NCI-H774 (cell line): ENCODE measurements at places on chromosomes 5 and 9.

GRCh38 chr5:58940446-58940845 is 357.6 kb downstream of the RAB3C start:
- no peak for DNase-seq

GRCh38 chr5:131394128-131394527 is 130.3 kb downstream of the CDC42SE2 start:
- DNase-seq: no peak

DNA sequence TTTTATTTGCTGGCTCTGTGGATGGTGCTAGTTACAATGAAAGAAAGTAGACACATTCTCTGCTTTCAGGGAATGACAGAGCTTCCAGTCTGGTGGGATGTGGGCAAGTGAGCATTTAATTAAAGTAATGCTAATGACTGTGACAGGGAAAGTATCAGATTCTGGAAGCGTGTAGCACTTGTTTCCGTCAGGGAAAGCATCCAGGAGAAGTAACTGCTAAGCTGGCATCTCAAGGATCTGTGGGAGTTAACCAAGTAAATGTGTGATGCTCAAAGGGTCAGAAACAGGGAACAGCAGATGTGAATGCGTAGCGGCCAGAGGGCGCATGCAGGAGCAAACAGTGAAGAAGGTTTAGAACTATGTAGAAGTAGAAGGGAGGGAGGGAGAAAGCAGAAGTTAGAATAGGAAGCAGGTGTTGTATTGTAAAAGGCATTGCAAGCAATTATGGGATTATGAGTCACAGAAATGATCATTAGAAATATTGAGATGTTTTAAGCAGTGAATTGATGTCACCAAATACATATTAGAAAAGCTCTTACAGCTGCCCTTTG is 12.2 kb downstream of the KLHL9 start:
- DNase-seq: no peak

- no peak for DNase-seq
Observed at GRCh38 chr5:176473335-176474006, 25.3 kb downstream of the FAF2 start.

GRCh38 chr5:143061161-143061945 is 291.2 kb downstream of the ARHGAP26 start:
- DNase-seq: no peak

GRCh38 chr9:89410641-89411350 is 87.1 kb downstream of the SEMA4D start:
- no peak for DNase-seq

- no peak for DNase-seq
Observed at GRCh38 chr5:94577466-94578245, 40.7 kb downstream of the KIAA0825 start.

GRCh38 chr9:94717761-94718160 is 8.7 kb upstream of the AOPEP start:
- DNase-seq: no peak

DNA sequence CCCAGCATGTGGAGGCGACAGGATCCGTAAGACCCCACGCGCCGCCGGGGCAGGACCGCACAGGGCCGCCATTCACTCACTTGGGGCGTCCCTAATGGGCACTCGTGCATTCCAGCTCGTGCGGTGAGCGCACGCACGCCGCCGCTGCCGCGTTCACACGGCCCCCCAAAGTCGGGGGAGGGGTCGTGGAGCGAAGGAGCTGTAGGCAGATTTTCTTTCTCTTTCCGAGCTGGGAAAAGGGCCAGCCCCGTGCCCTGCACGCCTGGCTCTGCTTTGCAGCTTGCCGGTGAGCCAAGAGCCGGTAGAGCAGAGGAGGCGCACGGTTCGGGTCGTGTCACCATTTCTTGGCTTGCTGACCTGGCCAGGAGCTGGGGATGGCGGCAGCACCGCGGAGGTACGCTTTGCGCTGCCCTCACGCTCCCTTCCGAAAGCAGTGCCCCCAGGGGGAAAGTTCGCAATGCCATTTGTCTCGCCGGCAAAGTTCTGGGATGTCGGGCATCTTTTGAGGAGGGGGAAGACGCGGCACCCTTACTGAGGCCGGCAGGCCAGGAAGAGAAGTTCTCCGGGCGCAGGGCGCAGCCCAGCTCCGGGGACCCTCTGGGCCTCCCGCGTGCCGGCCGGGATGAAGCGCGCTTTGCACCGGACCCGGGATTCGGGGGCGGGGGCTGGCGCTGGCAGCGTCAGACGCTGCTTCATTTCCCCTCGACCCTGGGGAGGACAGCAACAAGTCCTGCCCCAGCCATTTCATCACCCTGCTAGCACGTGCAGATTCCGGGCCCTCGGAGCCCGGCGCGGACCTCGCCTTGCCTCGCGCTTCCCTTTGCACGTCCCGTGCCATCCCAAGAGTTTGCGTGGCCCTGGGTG is 898 bp downstream of the STC2 start:
- DNase-seq: no peak

DNA sequence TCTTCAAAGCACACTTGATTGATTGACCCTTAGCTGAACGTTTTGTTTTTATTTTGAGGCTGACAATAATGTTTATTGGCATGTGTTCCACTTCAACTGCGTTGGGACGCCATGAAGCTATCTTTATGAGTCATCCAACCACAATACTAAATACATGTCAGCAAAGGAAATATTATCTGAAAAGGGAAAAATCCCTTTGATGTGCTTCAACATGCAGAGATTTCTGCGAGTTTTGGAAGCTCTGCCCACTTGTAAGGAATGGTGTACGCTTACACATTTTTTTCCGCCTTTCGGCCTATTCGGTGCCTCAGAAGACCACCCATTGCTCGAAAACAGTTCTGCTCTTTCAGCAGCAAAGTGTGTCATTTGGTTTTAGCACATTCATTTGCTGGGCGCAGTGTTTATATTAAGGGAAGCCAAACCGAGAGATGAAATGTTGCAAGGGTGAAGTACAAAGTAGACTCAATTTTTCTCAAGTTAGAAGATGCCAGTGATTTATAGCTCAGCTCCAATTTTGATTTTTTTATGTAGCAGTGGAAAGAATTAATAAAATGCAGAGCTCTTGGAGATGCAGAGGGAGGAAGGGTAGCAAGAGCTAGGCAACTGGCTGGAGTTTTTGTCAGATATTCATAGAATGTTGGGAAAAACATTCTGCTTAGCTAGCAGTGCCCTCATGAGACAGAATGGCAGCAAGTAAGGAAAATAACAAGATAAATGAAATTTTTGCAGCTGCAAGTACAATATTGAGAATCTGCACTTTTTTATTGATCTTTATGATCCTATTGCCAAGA is 68.9 kb downstream of the PRDM6 start:
- DNase-seq: no peak

DNA sequence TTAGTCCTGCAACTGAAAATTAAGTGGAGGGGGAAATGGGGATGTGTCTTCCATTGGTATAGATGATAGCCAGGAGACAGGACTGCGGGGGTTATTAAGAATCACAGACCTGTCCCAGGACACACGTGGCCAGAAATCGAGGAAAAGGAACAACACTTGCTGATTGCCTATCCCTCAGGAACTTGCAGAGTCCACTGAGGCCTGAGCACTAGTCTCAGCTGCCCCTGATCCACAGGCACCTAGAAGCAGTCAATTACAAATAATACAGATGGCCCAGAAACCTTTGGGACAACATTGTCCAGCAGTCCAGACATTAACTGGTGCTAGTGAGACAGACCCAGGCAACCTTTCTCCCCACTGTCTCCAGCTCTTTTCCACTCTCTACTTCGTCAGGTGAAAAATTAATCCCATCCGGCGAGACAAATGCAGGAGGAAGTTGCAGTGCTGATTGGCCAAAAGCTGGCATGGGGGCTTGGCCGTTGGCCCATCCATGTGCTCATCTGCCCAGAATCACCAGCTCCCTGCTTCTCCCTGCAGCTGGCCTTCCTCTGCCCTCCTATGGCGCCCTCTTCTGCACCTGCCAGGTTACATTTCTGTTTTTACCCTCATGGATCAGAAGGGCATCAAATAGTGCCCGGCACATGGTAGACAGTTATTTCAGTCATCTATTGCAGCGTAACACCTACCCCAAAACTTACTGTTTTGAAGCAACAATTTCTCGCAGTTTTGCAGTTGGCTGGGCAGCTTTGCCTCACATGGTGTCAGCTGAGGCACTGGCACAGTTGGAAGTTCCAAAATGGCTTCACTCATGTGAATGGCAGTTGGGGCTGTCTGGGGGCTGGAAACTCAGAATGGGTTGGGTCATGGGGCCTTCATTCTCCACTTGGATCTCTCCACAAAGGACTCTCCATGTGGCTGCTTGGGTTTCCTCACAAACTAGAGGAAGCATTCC is 3.6 kb upstream of the B4GALT1 start:
- peak; percentile 26 for DNase-seq

- no peak for DNase-seq
Observed at GRCh38 chr5:167790045-167790444, 501.4 kb upstream of the WWC1 start.

GRCh38 chr5:55675119-55675518 is 37.0 kb downstream of the SLC38A9 start:
- DNase-seq: no peak

- no peak for DNase-seq
Observed at GRCh38 chr5:74915488-74915887, 49.3 kb upstream of the FAM169A start.

DNA sequence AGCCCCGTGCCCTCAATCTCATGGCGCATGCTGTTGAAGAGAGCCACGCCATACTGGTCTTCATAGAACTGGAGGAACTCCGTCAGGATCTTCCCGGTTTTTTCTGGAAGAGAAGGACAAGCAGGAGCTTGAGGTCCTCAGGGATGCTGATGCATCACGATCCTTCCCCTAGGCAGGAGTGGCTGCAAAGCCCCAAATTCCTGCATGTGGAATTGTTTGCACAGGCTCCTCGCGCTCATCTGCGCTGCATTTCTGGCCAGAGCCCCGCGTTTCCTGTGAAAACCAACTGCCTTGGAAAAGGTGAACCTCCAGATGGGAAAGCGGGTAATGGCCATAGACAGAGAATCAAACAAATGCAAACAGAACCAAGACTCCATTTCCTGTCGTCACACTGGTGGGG is 80.4 kb downstream of the LRSAM1 start:
- DNase-seq: no peak

GRCh38 chr5:149141224-149141956 is at the start of gene ABLIM3:
Gene ABLIM3, plus strand, starts transcription at chr5:149141493. Its CDS starts 603 bp downstream, at chr5:149142096.
- peak; percentile 29 for DNase-seq

DNA sequence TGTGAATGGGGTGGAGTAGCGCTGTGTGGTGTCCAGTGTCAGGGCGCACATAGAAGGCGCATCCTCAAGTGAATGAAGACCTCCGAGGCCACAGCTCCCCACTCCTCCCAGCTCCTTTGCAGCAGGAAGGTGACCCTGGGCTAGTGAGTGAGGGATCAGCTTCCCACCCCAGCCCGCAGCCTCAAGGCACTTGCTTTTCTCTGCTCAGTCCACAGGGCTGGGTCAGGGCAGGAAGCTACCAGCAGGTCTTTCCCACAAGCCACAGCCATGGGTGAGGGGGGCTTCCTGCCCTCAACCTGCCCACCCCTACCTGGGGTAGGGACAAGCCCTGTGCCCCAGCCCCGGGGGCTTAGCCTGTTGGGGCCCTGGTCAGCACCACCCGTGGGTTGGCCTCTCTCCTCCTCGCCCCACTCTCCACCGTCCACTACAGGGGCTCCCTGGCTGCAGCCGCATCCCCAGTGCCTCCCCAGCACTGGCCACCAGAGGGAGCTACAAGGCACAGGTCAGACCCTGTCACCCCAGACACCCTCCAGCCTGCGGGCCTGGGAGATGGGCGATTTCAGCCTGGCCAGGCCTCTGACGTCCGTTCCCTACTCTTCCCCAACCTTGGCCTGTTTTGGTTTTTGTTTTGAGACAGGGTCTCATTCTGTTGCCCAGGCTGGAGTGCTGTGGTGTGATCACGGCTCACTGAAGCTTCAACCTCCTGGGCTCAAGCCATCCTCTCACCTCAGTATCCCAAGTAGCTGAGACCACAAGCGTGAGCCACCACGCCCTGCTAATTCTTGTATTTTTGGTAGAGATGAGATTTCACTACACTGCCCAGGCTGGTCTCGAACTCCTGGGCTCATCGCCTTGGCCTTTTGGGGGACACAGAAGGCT is 1.3 kb upstream of the ABCA2 start:
- peak; percentile 38 for DNase-seq

GRCh38 chr9:81596679-81597418 is 92.5 kb downstream of the TLE1 start:
- DNase-seq: no peak

GRCh38 chr5:150703762-150704161 is 2.9 kb upstream of the RBM22 start:
- no peak for DNase-seq

DNA sequence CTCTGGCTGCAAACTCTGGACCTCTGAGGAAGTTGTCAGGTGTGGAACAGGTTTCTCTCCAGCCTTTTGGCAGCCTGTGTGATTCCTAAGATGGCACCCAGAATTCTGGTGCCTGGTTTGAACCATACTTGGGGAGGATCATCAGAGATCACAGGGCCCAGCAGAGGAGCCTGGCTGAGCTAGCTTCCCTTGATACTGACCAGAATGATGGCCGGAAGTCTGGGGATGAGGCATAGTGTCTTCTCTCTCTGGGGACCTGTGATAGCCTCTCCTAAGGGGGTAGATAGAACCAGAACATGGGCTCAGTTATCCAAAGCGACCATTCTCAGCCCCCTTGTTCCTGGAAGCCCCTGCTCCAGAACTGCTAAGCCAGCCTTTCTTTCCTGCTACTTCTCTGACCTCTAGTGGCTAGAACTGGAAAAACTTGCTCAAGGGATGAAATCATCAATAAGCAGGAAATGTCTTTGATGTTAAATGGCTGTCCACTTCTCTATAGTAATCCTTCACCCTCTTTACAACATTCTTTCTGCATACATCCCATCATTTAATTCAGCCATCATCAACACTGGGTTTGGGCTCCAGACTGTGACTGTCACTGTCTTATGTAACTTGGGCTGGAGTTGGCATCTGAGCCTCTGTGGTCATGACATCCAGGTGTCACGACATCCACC is 55.1 kb downstream of the C9orf152 start:
- DNase-seq: peak; percentile 19

DNA sequence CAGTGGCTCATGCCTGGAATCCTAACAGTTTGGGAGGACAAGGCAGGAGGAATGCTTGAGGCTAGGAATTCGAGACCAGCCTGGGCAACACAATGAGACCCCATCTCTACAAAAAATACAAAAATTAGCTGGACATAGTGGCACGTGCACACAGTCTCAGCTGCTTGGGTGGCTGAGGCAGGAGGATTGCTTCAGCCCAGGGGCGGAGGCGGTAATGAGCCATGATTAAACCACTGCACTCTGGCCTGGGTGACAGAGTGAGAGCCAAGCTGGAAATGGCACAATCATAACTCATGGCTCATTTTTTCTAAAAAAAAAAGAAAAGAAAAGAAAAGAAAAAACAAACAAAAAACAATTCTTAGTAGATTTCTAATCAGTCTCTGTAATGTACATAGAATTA is 446.2 kb downstream of the ELAVL2 start:
- no peak for DNase-seq

DNA sequence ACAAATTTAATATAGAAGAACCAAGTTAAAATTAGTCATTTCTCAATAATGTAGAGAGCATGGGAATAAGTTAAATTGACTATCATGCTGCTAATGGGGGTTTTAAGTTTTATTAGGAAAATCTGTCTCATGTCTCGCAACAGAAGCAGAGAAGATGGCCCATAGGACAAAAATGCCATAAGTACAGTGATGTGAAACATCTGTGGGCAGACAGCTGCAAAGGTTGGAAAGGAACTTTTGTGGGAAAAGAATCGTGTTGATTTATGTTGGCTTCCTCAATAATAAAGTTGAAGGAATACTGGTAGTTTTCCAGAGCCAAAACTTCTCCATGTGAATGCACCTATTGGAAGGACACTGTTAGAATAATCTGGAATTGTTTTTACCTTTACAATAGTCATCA is 44.8 kb downstream of the VCAN start:
- DNase-seq: no peak

- DNase-seq: peak; percentile 33
Observed at GRCh38 chr9:75200892-75201470, 112.7 kb downstream of the OSTF1 start.

- DNase-seq: no peak
Observed at GRCh38 chr5:92944903-92945604, 636.0 kb downstream of the NR2F1-AS1 start.
